ENCODE measurements at places on chromosomes 4 and X.

GRCh38 chr4:104494822-104495559 is at the start of gene CXXC4:
Gene CXXC4 (minus strand): TSS chr4:104494894. CDS start chr4:104491802, 3,092 bp downstream.
- DNase-seq, result no peak

DNA sequence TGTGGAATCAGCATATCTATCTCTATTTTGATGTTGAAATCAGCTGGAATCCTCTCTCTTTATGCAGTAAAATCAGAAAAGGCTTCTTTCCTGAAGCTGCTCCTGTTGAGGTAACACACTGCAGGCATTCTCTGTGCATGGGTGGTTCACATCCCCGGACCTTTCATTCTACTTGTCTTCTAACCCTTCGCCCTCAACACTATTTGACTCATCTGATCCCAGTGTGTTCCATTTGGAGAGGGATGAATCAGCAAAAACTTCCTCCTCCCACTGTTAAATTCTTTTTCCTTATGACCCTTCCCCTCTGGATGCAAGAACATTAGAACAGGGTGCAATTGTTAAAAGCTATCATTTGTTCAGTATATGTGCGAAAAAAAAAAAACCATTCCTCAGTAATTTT is 67.4 kb downstream of the RNF150 start:
- no peak for DNase-seq

GRCh38 chrX:41452565-41453356 is 5.6 kb downstream of the NYX start:
- DNase-seq, result no peak

- DNase-seq, result no peak
Measured at GRCh38 chrX:132207996-132208395, 11.3 kb downstream of the RAP2C start.

DNA sequence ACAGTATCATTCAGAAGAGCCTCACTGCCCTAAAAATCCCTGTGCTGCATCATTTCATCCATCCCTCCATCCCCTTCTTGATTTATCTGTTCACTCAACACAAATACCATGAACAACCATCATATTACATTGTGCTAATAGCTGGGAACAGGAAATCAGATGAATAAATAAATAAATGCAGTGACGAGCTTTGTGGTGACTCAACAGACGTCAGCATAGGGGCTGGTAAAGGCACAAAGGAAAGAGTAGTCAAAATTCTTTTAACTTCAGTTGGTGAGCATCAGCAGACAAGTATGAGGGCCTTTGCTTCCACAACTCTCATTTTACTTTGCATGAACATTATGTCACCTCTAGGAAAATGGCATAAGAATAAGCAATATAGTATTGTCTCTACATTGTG is 65.5 kb downstream of the EDNRA start:
- peak; percentile 6 for DNase-seq

DNA sequence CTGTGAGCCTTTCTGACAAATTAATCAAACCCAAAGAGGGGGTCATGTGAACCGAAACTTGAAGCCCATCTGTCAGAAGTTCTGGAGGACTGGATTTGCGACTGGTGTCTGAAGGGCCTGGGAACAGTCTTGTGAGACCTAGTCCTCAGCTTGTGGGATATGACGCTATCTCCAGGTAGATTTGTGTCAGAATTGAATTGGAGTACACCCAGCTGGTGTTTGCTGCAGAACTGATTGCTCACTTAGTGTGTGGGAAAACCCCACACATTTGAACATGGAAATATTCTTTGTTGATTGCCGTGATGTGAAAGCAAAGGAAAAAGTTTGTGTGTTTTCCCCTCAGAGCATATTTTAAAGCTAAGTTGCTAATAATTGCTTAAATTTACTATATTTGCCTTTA is 30.3 kb upstream of the TMSB15B start:
- DNase-seq, result no peak

- no peak for DNase-seq
Measured at GRCh38 chr4:70833675-70834074, 6.0 kb downstream of the GRSF1 start.

DNA sequence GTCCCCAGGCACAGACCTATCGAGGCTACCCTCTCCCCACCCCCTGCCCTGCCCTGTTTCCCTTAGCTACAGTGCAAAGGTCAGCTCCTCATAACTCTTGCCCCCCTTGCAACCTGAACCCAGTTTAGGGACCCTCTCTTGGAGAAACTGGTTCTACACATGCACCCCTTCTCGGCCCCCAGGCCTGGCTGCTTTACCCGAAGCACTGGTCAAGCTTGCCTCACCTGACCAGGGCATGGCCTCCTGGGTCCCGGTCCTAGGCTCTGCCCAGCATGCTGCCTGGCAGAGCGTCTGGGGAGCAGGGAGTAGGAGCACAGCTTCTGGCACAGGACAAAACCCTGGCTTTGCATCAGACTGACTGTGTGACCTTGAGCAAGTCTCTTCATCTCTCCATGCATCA is 28.0 kb downstream of the ZNF185 start:
- no peak for DNase-seq

Data from NCI-H226 (cell line).